ENCODE measurements at places on chromosomes 1 and 21.
A peak's percentile ranks its signal among the peaks of the same experiment; 100 is the strongest.

GRCh38 chr1:83857103-83857502 lies 141.8 kb downstream of the TTLL7 start:
- DNase-seq, result peak; percentile 52

- DNase-seq, result peak; percentile 96
Observed at GRCh38 chr1:160665330-160666078, 18.7 kb upstream of the SLAMF1 start.

DNA sequence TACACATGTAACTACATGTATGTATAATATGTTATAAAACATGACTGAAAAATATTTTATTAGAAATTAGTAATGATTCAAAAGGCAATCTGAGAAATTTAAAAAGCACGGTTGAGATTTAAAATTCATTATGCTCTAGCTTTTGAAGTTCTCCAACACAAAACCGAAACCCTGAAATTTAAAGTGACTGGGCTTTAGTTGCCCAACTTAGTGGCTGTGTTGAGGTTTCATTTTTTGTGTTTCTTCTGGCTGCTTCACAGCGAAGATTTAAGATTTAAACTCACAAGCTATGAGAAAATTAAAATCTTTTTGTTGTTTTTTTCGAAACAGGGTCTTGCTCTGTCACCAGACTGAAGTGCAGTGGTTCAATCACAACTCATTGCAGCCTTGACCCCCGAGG lies 1058.7 kb downstream of the NCAM2 start:
- DNase-seq, result no peak

DNA sequence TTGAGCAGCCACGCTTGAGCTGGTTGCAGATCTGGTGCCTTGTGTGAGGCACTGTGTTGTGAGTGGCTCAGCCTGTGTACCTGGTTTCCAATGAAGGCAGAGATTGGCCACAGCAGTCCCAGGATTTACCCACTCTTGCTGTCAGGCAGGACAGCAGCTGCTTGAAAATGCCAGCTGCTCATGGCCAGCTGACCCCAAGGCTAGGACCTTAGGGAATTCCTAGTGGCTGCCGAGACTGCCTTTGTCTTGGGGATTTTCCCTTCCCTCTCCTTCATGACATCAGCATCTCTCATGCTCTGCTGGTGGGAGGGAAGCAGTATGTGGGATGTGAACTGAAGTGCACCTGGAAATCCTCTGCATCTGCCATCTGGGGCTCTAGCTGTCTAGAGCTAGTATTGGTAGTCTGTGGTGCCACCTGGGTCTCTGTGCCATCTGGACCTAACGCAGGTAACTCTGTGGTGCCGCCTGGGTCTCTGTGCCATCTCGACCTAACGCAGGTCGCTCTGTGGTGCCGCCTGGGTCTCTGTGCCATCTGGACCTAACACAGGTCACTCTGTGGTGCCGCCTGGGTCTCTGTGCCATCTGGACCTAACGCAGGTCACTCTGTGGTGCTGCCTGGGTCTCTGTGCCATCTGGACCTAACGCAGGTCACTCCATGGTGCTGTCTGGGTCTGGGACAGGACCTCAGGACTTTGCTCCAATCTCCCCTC lies 3.8 kb upstream of the LRRC47 start:
- no peak for DNase-seq

GRCh38 chr1:193494368-193494767 lies 308.0 kb upstream of the B3GALT2 start:
- DNase-seq, result no peak

DNA sequence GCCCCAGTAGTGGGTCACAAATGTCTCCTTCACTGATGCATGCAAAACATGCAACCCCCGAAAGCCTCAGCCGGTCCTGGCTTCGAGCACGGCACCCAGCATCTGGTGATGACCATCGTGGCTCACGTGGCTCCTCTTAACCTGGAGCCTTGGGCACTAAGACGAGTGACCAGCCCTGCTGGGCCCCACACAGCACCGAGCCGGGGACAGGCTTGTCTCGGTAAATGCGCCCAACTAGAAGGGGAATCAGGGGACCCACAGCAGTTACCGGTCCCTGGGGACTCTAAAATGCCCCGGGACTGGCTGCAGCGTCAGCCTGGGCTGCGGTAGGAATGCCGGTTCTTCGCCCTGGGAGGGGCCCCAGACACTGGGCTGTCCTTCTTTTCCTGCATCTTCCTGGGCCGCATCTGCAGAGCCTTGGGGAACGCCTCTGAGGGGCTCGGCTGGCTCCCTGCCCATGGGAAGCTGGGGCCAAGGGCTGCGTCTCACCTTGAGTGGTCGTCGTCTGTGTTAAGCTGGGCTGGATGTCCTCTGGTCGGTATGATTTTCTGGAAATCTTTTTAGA lies 13.1 kb upstream of the TTC34 start:
- DNase-seq, result no peak

DNA sequence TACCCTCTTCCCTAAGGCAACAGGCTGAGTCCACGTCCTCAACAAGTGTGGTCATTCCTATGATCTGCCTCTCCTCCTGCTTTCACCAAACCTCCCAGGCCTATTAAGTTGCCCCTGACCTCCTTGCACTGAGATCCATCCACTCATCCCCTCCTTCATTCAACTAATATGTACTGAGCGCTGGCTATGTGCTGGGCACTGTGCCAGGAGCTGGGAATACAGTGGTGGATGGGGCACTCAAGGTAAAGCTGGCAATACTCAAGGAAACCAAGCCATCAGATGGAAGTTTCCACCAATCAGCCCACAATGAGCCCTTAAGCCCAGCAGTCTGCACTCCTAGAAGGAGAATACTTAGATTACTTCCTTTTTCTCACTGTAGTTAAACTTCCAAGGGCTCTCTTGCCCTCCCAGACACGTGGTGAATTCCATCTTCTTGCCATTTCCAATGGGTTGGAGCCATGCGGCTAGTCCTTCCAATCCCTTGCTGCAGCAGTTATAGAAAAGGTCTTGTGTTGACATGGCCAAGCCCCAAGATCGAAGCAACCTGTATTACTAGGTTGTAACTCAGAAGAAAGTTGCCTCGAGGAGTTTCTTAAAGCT lies 279.9 kb upstream of the RUNX1 start:
- DNase-seq, result no peak

DNA sequence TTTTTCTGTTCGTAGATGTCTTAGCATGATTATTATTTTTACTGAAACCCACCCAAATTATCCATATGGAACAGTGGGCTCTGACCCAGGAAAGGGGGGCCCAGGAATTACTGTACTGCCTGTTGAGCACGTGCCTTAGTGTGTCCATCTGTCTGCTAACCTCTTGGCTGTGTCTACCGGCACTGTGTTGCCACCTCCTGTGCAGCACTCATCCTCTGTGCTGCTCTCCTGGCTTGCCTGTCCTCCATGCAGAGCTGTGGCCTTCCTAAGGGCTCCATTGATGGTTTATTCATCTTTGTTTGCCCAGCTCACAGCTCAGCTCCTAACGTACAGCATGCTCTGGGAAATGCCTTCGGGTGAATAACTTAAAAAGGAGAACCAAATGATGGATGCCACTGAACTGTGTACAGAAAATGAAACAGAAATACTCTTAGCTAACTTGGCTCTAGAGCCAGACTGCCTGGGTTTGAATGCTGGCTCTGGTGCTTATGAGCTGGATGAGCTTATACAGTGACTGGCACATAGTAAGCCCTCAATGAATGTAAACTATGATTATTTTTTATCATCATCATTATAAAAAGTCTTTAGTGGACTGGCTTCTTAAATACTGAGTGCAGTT lies 11.4 kb upstream of the RPTN start:
- no peak for DNase-seq

DNA sequence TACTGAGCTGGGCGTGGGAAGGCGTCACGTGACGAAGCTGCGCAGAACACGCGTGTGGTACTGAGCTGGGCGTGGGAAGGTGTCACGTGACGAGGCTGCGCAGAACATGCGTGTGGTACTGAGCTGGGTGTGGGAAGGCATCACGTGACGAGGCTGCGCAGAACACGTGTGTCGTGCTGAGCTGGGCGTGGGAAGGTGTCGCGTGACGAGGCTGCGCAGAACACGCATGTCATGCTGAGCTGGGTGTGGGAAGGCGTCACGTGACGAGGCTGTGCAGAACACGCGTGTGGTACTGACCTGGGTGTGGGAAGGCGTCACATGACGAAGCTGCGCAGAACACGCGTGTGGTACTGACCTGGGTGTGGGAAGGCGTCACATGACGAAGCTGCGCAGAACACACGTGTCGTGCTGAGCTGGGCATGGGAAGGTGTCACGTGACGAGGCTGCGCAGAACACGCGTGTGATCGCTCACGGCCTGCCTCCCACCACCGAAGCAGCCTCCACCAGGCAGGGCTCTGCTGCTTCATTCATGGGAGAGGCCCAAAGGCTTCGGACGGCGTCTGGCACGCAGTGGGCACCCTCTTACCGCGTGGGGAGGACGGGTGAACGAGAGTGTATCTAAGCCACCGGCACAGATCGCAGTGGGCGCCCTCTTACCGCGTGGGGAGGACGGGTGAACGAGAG lies 24.0 kb downstream of the CFAP74 start:
- DNase-seq, result no peak

DNA sequence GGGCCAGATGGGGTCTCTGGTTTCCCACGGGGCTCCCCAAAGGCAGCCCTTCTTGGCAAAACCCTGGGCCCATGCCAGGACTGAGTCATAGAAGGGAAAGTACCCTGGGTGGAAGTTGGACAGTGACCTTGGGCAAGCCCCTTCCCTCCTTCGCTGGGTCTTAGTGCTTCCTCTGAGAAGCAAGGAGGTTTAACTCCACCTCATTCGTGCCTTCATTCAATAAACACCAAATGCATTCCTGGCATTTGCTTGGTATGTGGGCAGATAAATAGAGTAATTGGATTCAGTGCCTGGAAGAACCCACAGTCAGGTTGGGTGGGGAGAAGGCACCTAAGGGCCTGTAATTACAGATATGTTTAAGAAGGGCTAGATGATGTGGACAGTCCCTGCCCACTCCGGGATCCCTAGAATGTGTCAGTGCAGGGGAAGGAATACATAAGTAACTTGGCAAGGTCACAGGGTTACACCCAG lies 36.3 kb upstream of the CITED4 start:
- DNase-seq, result no peak

GRCh38 chr1:87243573-87243972 lies 85.1 kb upstream of the LMO4 start:
- DNase-seq, result peak; percentile 14

DNA sequence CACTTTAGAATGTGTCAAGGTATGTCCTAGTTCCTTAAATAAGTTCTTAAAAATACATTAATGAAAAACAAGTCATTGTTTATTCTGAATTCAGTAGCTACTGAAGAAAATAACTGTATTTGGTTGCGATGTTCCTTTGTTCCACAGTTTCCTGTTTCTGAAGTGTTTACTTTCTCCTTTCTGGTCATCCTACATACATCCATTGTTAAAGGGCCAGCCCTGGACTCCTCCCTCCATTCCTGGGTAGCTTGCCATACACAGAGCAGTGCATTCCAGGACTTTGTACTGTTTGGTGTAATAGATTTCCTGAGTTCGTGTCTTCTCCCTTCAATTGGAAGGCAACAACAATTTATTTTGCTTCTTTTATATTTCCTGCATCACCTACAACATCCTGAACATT lies 845.4 kb upstream of the CXADR start:
- DNase-seq, result no peak

GRCh38 chr1:150267896-150268295 lies 920 bp downstream of the APH1A start:
- no peak for DNase-seq

GRCh38 chr1:58006421-58007046 lies 540.0 kb downstream of the OMA1 start:
- no peak for DNase-seq

GRCh38 chr1:8986814-8987190 lies 39.4 kb downstream of the SLC2A7 start:
- no peak for DNase-seq

DNA sequence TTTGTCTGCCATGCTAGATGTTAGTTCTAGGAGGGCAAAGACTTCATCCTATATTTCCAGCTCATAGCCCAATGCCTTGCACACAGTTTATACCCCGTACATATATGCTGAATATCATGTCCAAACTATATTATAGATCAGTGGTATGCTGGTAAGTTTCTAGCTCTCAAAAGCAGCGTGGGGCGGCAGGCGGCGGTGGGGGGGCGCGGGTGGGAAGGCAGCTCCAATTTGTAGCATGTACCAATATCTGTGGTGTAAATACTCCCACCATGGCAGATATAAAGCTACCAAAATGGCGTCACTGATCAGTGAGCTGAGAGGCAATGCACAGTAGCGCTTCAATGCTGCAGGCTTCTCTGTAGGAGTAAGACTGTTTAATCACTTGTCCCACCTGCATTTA lies 77.1 kb downstream of the PATJ start:
- DNase-seq, result no peak

- DNase-seq, result peak; percentile 92
Observed at GRCh38 chr1:182235952-182236650, 155.5 kb downstream of the GLUL start.

DNA sequence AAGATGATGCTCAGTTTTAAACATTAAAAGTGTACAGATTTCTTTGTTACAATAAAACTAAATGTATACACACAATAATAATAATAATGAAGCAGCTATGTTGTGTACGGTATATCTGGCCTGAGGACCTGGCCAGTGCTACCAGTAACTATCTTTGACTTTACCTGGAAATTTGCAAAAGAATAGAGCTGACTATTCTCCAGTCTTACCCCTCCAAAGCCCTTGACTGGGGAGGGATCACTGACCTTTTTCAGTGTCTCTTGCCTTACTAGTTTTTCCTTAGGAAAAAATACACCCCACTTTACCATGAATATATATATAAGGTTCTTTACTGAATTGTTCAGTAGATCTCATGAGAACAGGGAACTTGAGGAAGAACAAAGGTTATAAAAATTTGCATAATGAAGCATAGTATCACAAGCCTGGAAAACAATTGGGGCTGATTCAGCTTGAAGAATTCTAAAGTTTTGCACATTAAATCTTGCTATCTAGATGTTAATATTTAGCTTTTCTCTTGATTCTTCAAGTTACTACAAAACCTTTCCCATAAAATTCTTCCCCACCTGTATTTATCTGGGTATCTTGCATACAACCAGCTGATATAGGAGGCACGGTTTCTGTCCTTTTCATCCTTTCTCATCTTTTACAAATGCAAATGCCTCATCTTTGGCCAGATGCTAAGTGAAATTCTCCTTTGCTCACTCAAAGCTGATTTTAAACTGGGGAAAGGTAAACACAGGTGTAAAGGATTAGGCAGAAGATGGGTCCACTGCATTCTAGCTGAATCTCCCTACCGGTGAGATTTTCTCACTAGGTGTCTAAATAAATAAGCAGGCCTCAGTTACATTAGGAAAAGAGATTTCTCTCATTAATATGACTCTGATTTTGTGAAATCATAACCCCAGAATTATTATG lies 25.0 kb upstream of the SLAMF1 start:
- DNase-seq, result no peak
